ENCODE measurements at places on chromosomes 2 and 18.

DNA sequence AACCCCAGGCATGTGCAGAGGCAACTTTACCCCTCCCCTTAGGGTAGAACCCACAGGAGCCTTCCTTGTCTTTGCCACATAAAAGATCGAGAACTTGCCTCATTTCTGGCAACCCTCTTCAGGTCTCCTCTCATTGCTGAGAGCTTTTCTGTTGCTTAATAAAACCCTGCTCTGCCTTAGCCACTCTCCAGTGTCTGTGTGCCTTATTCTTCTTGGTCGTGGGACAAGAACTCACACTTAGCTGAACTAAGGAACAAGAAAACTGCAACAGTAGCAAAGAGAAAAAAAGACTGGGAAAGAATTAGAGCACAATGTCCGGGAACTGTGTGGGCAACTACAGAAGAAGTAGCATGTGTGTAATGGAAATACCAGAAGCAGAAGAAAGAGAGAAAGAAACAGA lies 56.2 kb upstream of the SMIM21 start:
- no peak for DNase-seq

GRCh38 chr2:63346411-63346810 lies 241.9 kb downstream of the WDPCP start:
- DNase-seq: no peak

DNA sequence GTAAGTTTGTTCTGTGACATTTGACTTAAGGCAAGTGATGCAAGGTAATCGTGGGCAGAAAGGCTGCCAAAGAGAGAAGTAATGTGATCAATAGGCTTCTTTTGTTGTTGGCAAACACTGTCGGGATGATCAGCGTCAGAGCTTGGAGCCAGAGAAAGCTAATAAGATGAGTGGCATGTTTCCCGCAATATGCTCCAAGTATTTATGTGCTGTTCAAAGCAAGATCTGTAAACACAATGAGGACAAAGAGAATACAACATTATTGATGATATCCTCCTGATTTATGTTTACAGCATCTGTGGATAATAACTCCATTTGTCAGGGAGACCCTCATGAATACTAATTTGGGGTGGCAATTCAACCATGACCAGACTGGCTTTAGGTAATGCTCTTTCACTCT lies 603.3 kb downstream of the TDRD15 start:
- DNase-seq: no peak

DNA sequence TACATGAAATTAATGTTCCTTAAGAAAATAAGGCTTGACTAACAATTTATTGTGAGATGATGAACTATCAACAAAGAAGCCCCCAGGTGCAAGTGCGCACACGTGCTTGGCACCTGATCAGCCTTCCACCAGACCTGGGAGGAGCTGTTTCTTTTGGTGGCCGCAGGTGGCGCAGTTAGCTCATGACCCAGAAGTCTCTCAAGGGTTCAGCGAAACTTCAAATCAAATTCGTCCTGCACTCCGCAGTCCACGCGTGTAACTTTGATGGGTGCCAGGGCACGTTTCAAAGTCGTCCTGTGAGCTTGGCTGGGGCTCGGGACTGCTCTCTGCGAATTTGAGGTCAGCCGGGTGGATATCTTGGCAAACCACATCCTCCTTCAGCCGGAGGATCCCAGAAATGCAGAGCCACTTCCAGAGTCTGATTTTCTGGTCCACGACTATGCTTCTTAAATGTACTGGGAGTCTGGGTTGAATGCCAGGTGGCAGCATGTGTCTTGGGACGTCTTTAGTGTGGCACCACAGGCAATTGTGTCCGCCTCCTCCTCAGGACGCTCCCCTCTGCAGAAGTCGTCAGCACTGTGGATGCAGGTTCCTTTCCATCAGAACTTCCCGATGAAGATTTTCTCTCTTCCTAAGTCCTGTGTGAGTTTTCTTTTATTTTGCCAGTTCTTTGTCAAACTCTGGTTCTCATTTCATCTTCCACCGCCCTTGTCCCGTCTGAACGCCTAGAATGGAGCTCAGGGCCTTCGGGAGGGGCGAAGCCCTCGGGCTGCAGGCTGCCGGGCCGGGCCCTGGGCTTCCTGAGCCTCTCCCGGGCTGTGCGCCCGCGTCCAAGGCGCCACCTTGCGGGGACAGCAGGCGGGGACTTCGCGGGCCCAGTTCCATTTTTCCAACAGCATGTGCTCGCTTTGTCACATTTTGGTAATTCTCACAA lies 61.3 kb upstream of the RAPGEF4 start:
- peak; percentile 64 for DNase-seq

- no peak for DNase-seq
Measured at GRCh38 chr18:13570216-13570615, 156.1 kb downstream of the FAM210A start.

DNA sequence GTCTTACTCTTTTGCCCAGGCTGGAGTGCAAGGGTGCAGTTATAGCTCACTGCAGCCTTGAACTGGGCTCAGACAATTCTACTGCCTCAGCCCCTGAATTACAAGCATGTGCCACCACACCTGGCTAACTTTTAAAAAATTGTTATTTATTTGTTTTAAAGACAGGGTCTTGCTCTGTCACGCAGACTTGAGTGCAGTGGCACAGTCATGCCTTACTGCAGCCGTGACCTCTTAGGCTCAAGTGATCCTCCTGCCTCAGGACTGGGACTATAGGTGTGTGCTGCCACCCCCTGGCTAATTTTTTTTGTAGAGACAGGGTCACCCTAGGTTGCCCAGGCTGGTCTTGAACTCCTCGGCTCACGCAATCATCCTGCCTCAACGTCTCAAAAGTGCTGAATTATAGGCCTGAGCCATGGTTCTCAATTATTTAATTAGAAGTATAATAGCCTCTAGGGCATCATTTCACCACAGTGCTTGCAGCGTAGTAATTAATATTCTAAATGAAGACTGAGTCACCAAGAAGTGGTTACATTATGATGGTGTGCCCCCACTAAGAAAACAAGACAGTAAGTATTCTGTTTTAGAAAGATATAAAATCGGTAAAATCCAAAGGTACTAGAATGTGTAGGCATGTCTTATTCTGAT lies 69.6 kb downstream of the EML4 start:
- DNase-seq: no peak

DNA sequence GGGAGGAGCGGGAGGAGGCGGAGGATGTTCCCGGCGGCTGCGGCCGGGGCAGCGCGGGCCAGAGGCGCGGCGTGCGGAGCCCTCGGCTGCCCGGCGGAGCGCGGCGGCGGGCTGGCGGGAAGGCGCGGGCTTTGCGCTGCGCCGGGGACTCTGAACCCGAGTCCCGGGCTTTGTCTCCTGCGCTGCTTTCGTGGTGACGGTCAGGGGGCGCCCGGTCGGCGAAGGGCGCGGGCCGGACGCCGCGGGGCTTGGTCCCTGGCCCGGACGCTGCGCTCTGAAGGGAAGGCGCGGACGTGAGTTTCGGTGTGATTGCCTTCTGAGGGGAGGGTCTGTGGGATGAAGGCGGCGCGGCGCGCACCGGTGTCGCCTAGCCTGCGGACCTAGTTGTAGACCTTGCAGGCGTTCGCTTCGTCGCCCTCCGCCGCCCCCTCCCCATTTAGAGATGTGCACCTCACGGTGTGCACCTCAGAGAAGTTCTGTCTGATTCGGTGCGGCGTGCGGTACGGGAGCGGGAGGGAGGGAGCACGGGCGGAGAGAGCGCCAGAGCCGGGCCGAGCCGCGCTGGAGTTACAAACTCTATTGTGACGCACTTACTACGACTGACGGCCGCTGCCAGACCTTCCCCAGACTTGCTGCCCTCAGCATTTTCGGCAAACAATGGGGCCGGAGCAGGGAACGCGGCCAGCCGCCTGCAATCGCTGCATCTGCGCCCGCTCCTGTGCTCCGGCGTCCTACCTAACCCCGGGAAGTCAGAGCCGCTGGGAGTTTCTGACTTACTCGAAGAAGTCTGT lies 2.1 kb downstream of the BCL2L11 start:
- no peak for DNase-seq

- no peak for DNase-seq
Measured at GRCh38 chr2:95225658-95226057, 18.3 kb downstream of the ZNF892 start.

DNA sequence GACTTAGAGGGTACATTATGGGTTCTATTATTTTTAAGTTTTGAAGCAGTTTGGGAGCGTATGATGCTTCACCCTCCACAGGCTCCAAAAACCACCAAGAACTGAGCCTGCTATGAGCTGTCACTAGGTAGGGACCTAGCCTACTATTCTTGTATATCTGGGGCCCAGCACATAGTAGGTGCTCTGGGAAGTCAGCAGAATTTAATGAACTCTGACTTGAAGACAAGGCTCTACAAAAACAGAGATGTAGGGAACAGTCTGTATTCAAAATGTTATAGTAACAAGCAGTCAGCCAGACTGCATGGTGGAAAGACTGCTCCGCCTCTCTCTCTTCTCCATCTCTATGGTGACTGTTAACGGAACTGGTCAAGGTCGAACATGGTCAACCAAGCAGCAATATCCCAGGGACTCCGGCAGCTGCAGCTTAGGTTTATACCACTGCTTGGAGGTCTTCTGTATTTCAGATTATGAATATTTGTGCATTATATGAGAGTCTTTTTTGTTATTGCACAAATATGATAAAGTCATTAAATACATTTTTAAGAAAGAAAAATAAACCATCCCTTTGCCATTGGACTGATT lies 22.2 kb upstream of the YWHAQ start:
- no peak for DNase-seq

GRCh38 chr2:176080540-176081375 lies 3.0 kb downstream of the EVX2 start:
- no peak for DNase-seq

DNA sequence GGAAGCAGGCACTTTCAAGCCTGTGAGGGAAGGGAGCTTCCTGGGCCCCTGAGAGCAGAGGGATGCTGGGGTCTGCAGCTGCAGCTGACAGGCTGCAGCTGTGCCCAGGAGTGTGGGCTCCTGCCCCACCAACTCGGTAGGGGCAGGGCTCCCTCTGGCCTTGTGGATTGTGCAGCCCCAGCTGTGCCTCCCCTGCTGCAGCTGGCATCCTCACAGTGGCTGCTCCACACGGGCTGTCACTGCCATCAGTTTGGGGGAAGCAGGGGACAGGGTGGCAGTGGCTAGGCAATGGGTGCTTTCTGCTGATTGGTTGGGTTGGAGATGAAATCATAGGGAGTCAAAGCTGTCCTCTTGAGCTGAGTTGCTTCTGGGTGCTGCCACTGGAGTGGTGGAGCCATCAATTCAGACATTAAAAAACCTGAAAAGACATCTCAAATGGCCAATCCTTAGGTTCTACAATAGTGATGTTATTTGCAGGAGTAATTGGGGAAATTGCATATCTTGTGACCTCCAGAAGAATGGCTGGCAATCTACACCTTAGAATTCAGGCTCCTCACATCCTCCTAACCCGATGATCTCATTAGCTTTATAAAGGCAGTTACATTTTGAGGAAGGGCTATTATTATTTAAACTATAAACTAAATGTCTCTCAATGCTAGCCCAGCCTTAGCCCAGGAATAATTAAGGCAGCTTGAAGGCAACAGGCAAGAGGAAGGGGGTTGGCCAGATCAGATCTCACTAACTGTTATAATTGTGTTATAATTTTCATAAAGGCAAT lies 41.3 kb downstream of the FAM171B start:
- DNase-seq: no peak

DNA sequence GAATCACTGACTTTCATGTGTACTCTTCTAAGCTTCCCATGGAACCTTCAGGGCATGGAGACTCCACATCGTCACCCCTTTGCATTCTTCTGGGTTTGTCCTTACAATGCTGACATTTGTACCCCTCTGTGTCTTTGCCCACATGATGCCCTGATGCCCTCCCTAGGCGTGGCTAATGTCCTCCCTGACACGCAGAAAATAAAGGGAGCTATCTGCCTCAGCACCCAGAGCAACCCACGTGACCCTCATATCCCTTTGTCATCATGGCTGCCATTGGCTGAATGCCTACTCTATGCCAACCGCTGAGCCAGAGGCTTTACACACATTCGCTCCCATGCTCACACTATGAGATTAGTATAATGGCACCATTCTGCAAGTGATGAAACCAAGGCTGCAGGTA lies 86.4 kb upstream of the KLHL29 start:
- no peak for DNase-seq

- DNase-seq: no peak
Measured at GRCh38 chr18:3624546-3624934, 174.6 kb downstream of the TGIF1 start.

DNA sequence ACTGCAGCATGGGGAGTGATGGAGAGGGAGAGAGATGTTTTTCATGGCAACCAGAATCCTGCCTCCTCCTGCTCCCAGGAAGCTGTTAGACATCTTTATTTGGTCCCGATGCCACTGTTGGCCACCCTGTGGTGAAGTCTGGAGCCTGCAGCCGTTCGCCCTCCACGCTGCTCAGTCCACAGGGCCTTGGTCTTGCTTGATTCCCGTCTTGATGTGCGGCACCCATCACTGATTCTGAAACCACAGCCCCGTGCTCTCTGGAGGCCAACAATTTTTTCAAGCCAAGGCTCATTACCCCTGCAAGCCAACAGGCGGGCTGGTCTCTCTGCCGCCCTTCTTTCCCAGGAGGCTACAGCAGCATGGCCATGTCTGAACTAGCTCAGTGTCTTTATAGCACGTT lies 24.5 kb downstream of the SIGLEC15 start:
- no peak for DNase-seq

DNA sequence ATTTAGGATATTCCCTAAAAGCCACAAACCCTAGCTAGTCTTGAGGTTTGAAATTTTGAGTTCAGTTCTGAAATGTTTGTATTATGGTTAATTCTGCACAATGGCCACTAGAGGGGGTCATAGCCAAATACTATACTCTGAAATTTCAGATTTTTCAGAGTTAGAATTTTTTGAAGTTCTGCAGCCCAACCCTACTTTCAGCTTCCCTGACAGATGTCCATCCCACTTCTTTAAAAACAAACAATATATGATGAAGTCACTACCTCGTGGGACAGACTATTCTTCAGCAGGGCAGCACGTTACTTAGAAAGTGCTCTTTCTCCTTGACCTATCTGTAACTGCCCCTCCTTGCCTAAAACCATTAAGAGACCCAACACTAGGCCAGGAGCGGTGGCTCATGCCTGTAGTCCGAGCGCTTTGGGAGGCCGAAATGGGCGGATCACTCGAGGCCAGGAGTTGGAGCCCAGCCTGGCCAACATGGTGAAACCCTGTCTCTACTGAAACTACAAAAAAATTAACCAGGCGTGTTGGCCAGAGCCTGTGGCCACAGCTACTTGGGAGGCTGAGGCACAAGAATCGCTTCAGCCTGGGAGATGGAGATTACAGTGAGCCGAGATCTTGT lies 48.2 kb upstream of the PAPOLG start:
- DNase-seq: peak; percentile 66

DNA sequence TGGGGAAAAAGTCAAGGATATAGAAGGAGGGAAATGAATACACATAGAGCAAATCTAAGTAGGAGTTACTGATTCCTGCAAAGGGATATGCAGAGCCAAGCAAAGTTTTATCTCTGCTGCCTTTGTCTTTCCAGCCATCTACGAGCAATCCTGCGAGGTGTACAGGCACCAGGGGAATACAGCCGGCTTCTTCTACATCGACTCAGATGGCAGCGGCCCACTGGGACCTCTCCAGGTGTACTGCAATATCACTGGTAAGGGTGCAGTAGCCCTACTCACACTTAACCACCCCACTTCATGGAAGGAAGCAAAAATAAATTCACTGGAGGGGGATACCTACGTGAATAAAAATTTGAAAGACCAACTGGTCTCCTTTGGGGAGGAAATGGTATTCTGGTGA lies 584.6 kb downstream of the CNTNAP5 start:
- no peak for DNase-seq

GRCh38 chr2:134406311-134406710 lies 152.4 kb downstream of the MGAT5 start:
- DNase-seq: no peak

GRCh38 chr2:172513935-172514586 lies 41.8 kb upstream of the PDK1 start:
- no peak for DNase-seq

Data from GM10248 (cell line).